ENCODE measurements at places on chromosomes 6 and 20.
A peak's percentile ranks its signal among the peaks of the same experiment; 100 is the strongest.

DNA sequence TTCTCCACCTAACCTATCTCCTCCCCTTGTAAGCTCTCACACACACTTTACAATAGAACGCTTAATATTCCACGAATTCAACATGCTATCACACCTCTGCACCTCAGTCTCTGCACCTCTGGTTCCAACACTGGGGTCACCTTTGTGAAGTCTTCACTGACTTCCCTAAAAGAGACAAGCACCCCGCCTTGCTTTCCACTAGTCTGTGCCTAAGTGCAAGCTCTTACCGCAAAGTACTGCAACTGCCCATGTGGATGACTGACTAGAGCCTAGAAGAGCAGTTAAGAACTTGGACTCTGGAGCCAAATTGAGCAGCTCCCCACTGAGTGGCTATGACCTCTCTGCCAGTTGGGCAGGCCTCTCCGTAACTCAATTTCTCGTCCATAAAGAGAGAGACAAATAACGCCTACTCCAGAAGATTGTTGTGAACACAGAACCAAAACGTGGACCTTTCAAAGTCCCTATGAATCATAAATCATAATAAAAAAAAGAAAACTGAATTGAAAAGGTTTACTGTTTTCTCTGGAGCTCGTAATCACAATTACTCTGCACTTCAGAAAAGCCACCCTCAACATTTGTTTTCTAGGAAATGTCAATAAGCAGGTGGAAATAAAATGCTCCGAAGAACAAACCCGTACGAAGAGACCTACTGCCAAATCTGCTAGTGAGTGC is 1.2 kb downstream of the IFNGR1 start:
- no peak for DNase-seq

DNA sequence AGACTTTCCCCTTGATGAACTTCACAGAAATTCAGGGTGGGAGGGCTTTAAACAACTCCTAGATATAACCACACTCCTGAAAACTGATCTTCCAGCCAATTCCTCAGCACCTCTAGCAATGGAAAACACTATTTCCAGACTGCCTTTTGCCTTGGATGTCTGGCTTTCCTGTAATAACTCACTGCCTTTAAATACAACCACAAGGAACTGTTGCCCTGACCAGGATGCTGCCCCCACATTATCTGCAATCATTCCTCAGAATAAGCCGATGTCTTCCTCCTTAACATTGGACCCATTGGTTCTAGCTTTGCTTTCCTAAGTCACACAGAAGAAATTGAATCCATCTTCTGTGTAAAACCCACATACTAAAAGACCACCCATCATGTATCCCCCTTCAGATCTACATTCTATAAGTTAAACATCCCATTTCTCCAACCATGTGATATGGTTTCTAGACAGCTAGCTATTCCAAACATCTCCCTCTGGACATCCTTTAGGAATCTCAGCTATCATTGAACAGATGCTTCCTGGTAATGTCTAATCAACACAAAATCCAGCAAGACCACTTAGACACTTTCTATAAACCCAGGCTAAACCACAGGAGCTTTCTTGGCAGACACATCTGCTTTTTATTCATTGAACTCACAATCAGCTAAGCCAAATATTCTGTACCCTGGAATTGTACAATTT is 95.9 kb upstream of the KCNQ5 start:
- no peak for DNase-seq

DNA sequence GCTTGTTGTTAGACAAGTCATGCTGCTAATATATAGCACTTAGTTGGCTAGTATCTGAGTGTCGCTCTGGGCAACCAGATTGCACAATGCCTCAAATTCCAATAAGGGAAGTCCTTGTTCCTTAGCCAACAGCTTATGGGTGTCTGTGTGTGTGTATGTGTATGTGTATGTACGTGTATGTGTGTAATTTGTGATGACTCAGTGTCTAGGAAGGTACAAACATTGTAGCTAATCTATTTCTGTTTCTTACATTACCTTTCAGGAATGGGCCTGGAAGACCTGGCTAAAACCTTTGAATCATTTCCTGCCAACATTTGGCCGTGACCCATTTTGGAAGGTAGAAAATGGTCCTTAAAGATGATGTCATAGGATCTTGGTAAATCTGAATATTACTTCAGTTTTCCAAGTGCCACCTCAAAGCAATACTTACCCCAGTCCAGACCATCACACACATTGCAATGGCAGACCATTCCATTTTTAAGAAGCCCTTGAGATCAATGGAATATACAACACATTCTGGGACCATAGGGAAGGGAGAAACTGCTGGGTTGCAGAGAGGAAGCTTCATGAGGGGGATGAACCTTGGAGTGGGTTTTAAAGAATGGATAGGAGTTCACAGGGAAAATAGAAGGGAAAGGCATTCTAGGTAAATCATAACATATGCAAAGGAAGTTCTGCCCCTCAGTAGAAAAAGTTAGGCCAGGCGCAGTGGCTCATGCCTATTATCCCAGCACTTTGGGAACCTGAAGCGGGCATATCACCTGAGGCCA is 25.1 kb downstream of the NEDD9 start:
- peak; percentile 93 for DNase-seq

DNA sequence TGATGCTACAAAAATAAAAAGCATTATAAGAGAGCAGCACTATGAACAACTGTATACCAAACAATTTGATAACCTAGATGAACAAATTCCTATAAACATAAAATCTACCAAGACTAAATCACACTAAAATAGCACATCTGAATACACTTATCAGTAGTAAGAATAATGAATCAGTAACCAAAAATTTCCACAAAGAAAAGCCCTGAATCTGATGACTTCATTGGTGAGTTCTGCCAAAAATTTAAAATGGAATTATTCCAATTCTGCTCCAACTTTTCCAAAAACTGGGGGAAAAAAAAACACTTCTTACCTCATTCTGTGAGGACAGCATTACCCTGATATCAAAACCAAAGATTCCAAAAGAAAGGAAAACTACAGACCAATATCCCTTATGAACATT is 206.2 kb downstream of the WDR27 start:
- peak; percentile 19 for DNase-seq

GRCh38 chr6:6333501-6333900 is 13.0 kb upstream of the F13A1 start:
- DNase-seq: no peak

GRCh38 chr20:41174782-41175181 is 37.4 kb downstream of the PLCG1 start:
- no peak for DNase-seq

GRCh38 chr20:11569163-11569562 is 348.5 kb upstream of the BTBD3 start:
- DNase-seq: no peak

DNA sequence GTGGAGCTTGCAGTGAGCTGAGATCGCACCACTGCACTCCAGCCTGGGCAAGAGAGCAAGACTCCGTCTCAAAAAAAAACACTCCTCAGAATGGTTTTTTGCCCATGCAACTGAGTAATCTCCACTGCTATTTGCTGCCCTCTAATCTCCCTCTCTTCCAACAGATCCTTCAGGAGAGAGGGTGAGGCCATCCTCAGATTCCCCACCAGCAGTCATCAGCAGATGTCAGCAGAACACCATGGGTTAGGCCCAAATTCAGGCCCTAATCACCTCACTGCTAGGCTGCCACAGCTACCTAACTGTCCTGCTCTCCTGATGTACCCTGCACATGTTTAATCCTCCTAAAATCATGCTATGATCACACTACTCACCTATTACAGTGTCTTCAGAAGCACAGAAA is 63.2 kb upstream of the BEND6 start:
- no peak for DNase-seq

DNA sequence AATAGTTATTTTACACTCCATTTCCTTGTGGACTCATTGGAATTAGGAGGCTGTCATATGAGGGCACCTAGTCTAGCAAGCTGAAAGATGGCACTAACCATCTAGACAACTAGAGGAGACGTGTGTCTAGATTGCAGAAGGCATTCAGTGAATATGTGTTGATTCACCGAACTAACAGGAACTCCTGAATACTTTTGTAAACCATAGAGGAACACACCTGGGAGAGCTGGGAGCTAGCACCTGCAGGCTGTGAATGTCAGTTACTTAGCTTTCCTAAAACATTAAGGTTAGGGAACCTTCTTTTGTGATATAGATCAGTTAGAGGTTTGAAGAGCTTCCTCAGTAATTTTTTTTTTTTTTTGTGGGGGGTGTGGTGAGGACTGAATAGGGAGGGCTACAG is 7.7 kb downstream of the OPN5 start:
- DNase-seq: no peak

GRCh38 chr6:52641826-52642225 is 29.1 kb upstream of the TMEM14A start:
- DNase-seq: no peak

DNA sequence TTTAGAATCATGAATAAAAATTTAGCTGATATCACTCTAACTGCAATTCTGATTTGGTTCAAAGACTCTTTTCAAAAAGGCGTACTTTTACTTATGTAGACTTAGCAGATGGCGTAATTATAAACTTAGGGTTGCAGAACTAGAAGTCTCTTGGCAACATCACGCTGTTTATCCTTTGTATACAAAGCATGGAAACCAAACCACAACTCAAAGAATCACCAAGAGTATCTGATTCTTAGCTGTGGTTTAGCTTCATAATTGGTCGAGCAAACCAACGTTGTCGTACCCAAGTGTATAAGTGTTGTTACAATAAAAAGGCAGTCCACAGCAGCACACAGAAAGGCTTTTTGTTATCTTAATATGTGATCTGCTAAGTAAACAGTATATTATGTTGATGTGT is 18.2 kb downstream of the STMND1 start:
- DNase-seq: no peak

DNA sequence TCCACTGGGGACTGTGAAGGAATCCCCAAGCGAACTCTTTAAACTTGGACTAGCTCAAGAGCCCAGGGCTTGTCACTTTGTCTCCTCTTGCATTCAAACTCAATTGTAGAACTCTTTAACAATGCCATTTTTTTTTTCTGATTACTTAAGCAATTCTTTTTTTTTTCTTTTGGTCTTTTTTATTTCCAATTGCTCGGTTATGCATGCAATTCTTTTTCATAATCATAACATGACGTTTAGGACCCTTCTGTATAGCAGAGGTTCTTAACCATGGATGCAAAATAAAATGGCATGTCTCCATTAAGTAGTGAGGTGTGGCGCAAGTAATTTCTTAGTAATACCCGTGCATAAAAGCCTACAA is 466 bp upstream of the BFSP1 start:
- no peak for DNase-seq

GRCh38 chr6:125759184-125759902 is 9.9 kb downstream of the HEY2 start:
- DNase-seq: no peak

GRCh38 chr6:109705258-109705657 is 14.2 kb downstream of the FIG4 start:
- peak; percentile 85 for DNase-seq

DNA sequence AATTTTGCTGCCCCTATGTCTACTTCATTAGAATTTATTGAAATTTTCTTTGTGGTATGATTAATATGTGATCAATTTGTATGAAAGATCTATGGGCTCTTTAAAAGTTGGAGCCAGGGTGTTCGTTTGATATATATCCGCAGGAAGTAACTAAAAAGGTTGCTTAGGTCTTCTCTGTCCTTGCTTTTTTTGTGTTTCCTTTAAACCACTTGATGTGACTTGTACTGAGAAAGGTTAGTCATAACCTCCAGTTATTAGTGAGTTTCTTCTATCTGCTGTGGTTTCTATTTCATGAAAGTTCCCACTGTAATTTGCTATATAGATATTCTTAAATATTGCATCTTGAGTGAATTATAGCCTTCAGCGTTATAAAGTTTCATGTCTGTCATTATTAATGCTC is 585.3 kb upstream of the ARID1B start:
- DNase-seq: no peak

Measured in HS-27A (cell line).